Activated naive CD4-positive, alpha-beta T cell treated with anti-CD3 and anti-CD28 coated beads for 36 hours (primary cell): ENCODE measurements at places on chromosomes 12 and 14.

GRCh38 chr12:130427381-130427887, 89.7 kb downstream of the PIWIL1 start:
- H3K36me3 ChIP-seq: no peaks in the 10 kb centered on the region
- H3K4me3 ChIP-seq: no peak overlapping the region
- H3K27ac ChIP-seq: no peak overlapping the region

DNA sequence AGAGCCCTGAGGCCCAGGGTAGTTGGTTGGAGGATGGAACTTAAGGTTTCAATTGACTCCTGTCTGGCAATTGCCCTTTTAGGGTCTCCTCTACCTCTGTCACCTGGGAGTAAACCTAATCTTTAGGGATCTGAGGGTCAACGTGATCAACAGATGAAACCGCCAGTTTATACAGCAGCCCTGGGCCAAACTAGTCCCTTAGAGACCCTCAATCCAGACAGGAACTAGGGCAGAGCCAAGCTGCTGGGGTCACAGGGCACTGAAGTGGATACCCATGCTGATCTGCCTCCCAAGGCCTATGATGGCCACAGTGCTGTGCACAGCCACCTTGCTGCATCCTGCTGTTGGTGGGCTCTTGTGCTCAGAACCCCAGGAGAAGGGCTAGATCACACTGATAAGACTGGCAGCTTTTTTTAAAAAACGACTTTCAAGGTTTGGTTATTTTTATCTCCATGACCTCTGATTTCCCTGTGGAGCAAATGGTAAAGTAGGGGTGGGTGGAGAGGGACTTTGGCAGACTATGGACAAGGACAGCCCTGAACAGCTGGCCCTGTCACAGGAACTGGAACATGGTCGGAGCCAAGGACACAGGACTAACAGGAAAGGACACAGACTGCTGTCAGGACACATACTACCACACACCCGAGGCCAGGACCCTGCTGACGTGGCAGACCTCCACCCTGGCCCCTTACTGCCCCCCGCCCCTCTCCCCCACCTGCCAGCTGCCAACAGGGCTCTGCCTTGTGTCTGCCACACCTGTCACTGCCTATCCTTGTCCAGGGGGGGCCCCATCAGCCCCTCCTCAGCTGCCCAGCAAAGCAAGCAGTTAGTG, 474 bp downstream of the FITM1 start:
- no peak overlapping the region for H3K27ac ChIP-seq
- H3K4me3 ChIP-seq: no peak overlapping the region
- no peaks in the 10 kb centered on the region for H3K36me3 ChIP-seq
- no peak for DNase-seq
- H3K27me3 ChIP-seq: no peaks in the 10 kb centered on the region

DNA sequence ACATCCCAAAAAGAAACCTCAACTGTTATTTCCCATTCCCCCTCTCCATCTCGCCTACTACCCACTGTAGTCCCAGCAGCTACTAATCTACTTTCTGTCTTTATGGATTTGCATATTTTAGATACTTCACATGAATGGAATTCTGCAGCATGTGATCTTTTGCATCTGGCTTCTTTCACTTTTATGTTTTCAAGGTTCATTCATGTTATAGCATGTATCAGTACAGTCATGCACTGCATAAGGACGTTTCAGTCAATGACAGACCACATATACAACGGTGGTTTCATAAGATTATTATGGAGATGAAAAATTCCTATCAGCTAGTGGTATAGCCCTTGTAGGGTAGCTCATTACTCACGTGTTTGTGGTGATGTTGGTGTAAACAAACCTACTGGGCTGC, 24.5 kb downstream of the PCNX4 start:
- H3K36me3 ChIP-seq: peaks cover 28% of the 10 kb centered on the region
- no peak overlapping the region for H3K27ac ChIP-seq
- no peaks in the 10 kb centered on the region for H3K4me1 ChIP-seq

- H3K36me3 ChIP-seq: no peaks in the 10 kb centered on the region
- peak overlapping the region; percentile 6 for H3K27ac ChIP-seq
- H3K4me3 ChIP-seq: peak overlapping the region; percentile 1
- peak; percentile 91 for DNase-seq
- H3K27me3 ChIP-seq: peaks cover 21% of the 10 kb centered on the region
These were observed 6.7 kb downstream of the VASH1 start for GRCh38 chr14:76767681-76768656.

DNA sequence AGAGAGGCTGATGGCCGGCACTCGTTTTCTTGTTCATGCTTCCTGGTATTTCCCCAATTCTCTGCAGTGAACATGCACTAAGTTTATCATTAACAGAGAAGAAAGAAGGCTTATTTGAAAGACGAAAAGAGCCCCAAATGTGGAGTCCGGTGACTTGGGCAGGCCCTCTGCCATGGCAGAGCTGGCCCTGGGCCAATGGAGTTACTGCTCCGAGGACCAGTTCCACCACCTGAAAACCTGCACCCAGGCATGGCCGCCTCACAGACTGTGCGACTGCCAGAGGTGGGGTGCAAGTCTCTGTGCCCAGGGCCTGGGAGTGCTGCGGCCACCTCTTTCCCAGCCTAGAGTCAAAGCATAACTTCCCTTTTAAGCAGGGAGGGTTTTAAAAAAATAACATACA, 24.9 kb downstream of the DEGS2 start:
- no peaks in the 10 kb centered on the region for H3K27me3 ChIP-seq
- H3K36me3 ChIP-seq: peaks cover 21% of the 10 kb centered on the region
- peak overlapping the region; percentile 50 for H3K27ac ChIP-seq
- H3K4me1 ChIP-seq: no peaks in the 10 kb centered on the region
- no peak overlapping the region for H3K4me3 ChIP-seq

GRCh38 chr12:131915823-131916222, 13.3 kb upstream of the PUS1 start:
- H3K27me3 ChIP-seq: no peaks in the 10 kb centered on the region
- H3K27ac ChIP-seq: no peak overlapping the region
- no peak for DNase-seq
- H3K4me1 ChIP-seq: no peaks in the 10 kb centered on the region
- H3K4me3 ChIP-seq: no peak overlapping the region

GRCh38 chr14:102828151-102828550, 50.9 kb downstream of the TRAF3 start:
- H3K36me3 ChIP-seq: peaks cover 32% of the 10 kb centered on the region
- H3K4me3 ChIP-seq: no peak overlapping the region
- no peaks in the 10 kb centered on the region for H3K27me3 ChIP-seq
- H3K4me1 ChIP-seq: peaks cover 72% of the 10 kb centered on the region
- no peak for DNase-seq

DNA sequence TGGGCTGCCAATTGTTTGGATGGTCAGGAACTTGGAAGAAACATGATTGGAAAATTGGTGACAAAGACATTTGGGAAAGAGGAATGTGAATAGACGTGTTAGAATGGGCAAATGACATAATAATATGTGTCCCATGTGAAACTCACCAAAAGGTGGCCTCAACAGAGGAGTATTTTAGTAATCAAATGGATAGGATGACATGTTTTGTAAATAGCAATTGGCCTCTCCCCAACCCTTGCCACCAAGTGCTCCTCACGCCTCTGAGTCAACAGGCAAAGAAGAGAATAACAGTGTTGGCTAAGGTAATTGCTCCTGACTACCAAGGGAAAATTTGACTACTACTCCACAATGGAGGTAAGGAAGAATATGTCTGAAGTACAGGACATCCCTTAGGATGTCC, 81.4 kb downstream of the ATXN7L3B start:
- no peak overlapping the region for H3K27ac ChIP-seq
- peaks cover 3% of the 10 kb centered on the region for H3K27me3 ChIP-seq
- no peak overlapping the region for H3K4me3 ChIP-seq
- H3K36me3 ChIP-seq: no peaks in the 10 kb centered on the region
